ENCODE measurements at places on chromosomes 6 and 20.
A peak's percentile ranks its signal among the peaks of the same experiment; 100 is the strongest.

GRCh38 chr6:32111424-32112066, 2.4 kb upstream of the TNXB start:
- DNase-seq, result peak; percentile 90

DNA sequence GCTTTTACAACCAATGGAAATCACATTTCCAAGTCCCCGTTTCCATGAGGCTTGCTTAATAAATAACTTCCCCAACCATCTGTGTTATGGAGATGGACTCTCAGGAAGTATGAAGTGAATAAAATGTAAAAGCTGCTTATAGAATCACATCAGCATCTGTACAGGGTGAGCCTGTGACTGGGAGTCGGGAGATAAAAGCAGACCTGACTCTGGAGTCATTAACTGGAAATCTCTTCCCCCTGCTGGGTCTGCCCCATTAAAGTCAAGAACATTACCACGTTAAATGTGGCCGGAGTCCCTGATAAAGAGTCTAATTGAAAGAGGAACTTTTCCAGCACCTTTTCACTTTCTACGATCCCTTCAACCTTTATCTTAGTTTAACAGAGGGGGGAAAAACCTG, 368.5 kb downstream of the DOK5 start:
- DNase-seq, result no peak

- no peak for DNase-seq
Observed at GRCh38 chr20:51953731-51954340, 151.5 kb upstream of the SALL4 start.

DNA sequence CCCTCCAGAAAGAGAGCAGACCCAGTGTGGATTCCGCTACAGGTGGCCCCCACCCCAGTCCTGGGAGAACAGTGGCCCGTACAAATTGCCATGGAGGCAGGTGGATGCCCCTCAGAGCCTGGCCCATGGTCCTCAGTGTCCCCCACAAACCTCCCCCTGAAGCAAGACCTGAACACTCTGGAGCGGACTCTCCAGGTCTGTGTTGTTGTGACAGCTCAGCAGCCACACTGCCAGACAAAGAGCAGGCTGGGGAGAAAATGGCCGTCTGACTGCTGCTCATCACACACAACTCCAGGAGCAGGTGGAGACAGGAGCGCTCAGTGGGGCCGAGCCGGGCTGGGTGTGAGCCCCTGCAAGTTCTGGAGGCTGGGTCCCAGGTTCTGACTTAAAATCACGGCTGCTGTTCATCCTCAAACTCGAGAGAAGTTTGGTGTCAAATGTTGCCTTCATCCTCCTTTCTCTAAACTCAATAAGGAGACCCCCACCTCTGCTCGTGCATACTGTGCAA, 241.8 kb downstream of the CDH4 start:
- no peak for DNase-seq

DNA sequence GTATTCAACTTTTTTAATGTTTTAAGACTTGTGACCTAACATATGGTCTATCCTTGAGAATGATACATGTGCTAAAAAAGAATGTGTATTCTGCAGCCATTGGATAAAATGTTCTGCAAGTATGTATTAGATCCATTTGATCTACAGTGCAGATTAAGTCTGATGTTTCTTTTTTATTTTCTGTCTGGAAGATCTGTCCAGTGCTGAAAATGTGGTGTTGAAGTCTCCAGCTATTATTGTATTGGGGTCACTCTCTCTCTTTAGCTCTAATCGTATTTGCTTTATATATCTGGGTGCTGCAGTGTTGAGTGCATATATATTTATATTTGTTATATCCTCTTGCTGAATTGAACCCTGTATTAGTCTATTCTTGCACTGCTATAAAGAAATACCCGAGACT, 44.2 kb upstream of the TRIM39 start:
- DNase-seq, result no peak

- no peak for DNase-seq
Observed at GRCh38 chr20:45857882-45858216, 435 bp downstream of the ZSWIM3 start.

- DNase-seq, result no peak
Observed at GRCh38 chr6:53692172-53692571, 26.6 kb upstream of the KLHL31 start.

DNA sequence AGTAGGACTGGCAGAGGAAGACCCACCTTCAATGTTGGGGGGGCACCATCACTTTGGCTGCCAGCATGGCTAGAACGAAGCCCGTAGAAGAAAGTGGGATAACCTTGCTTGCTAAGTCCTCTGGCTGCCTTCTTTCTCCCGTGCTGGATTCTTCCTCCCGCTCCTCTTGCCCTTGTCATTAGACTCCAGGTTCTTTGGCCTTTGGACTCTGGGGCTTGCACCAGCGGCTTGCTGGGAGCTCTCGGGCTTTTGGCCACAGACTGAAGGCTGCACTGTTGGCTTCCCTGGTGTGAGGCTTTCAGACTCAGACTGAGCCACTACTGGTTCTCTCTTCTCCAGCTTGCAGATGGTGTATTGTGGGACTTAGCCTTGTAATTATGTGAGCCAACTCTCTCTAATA, 28.2 kb downstream of the GSTA2 start:
- no peak for DNase-seq

- DNase-seq, result no peak
Observed at GRCh38 chr20:48031122-48031521, 245.8 kb upstream of the SULF2 start.

DNA sequence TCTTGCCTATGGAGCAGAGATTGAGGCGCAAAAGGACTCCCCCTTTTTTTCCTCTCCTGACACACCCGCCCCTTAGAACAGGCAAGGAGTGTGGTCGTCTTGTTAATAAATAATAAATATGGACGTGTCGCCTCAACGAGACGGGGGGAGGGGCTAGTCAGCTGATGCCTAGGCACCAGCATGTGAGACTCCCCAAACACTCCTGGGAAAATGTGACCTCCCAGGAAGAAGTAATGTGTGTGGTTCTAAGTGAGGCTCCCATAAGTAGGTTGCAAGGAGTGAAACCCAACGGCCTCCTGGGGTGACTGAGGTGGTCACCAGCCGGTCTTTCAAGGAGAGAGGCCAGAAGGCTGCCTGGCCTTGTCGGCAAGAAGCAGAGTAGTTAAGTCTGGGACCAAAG, 1.1 kb upstream of the FAXC start:
- no peak for DNase-seq

DNA sequence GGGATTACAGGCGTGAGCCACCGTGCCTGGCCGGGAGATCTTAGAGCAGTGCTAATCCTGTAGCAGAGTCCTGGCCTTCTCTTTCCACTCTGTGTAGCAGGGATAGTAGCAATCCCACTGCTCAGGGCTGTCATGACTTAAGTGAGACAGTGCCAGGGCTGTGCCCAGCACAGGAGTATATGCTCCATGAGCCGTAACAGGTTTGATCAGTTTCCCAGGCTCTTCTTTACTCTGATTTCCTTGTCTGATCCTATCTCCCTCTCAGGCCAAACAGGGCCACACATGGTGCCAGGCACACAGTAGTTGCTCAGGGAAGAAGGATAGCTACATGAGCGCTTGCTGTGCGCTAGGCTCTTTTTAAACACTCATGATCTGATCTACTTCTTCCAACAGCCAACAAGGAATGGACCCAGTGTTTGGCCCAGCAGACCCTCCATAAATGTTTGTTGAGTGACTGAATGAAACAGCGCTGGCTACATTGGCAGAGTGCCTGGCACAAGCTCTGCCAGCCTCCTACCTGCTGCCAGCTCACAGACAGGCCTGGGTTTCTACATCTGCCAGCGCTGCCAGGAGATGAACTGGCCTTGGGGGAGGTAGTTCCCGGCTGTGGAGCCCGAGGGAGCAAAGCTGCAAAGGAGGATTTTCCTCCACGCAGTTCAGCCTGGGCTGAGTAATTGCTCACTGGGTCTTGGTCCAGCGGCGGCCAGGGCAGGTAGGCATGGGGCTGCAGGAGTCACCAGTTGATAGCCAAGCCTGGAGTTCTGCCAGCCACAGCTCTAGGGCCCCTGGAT, 36.9 kb downstream of the SNAI1 start:
- no peak for DNase-seq

- DNase-seq, result no peak
Observed at GRCh38 chr6:6811128-6812009, 222.8 kb downstream of the LY86 start.

DNA sequence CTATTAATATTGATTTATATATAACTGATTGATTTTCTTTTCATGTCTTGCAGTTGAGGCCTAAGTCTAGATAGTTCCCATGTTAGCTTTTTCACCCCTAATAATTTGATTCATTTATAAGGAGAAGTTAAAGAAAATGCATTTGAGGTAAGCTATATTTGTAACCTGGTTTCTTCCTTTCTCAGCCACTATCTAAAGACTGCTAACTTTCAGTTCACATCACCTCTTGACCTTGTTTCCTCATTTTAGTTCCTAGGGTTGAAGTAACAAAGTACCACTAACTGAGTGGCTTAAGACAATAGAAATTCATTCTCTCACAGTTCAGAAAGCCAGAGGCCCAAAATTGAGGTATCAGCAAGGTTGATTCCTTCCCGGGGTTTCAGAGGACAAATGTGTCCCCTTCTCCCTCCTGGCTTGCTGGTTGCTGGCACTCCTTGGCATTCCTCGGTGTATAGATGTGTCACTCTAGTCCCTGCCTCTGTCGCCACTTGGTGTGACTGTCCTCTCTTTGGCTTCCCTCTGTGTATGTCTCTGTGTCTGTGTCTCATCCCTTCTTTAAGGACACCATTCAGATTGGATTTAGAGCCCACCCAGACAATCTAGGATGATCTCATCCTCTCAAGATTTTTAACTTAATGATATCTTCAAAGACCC, 55.9 kb upstream of the C20orf144 start:
- DNase-seq, result no peak

- DNase-seq, result no peak
Observed at GRCh38 chr6:41037107-41037900, 1.7 kb downstream of the UNC5CL start.

- no peak for DNase-seq
Observed at GRCh38 chr6:89347825-89348224, 4.7 kb downstream of the UBE2J1 start.

GRCh38 chr20:44221368-44221954, 10.9 kb upstream of the OSER1 start:
- DNase-seq, result no peak

Data from vagina (tissue), 2 donors.